Brain pericyte (primary cell): ENCODE measurements at places on chromosomes 11 and 22.

DNA sequence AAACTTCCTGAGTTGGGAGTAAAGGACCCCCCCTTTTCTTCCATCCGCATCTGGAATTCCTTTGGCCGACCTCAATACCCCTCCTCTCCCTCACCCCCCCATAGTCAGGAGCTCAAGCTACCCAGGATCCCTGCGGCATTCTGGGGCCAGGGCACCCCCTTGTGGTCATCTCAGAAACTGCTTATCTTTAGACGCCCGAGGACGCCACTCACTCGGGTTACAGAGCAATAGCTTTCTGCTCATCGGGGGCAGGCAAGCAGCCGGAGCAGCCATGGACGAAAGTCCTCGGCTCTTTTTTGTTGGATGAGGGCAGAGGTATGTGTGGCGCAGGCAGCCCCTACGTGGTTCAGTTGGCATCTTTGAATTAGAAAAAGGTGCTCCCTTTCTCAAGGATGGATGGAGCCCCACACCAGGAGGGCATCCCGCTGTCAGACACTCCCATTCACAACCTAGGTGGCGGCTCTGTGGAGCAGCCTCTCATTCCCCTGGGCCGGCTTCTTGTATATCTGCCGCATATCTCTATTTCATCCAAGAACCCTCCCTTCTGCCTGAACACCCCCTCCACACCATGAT, 2.3 kb downstream of the C1QTNF5 start:
- DNase-seq: no peak

DNA sequence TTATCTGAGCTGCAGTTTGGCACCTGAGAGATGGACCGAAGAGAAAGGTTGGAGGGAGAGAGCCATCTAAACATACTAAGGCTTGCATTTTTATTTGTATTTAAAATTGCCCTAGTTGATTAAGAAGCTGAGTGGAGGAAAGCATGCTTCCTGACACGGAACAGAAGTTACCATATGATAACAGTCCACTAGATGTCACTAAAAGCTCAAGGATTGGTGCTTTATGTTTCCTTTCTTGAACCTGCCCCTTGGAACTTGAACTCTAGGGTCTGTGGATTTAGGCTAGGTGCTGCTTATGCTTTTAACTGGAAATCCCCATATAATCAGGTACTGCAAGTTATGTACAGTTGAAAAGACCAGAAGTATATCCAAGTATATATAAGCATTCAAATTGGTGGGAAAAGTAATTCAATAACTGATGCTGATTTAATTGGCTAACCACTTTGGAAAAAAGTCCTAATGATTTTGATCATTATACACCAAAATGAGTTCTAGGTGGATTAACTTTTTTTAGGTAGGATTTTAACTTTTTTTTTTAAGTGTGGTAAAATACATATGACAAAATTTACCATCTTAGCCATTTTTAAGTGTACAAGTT, 9.5 kb downstream of the RBMXL2 start:
- peak; percentile 20 for DNase-seq

- DNase-seq: no peak
Measured at GRCh38 chr11:67315325-67315909, 12.1 kb downstream of the SSH3 start.

- no peak for DNase-seq
Measured at GRCh38 chr11:99920956-99921355, 766.1 kb upstream of the ARHGAP42 start.

GRCh38 chr11:111871693-111872161, 346 bp upstream of the ALG9 start:
- DNase-seq: no peak

DNA sequence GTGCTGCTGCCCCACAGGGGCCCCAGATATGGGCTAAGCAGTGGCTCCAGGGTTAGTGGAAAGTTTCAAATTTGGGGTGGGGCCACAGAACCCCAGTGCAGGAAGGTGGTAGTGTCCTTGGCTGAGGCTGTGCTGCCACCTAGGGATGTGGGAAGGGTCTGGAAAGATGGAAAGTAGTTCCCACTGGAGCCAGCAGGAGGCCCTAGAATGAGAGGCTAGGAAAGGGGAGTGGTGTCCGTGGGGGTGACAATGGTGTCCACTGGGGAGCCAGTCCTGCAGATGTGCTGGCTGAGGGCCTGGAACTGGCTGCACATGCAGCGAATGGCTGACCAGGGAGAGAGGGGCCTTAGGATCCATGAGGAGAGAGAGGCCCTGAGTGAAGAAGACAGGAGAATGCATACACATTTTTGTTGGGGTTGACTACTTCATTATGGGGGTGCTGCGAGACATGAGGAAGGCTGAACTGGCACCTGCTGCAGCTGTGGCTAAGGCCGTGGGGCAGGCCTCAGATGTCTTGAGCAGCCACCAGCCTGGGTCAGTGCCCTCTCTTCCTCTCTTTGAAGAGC, 21.1 kb downstream of the RFPL3 start:
- DNase-seq: no peak

DNA sequence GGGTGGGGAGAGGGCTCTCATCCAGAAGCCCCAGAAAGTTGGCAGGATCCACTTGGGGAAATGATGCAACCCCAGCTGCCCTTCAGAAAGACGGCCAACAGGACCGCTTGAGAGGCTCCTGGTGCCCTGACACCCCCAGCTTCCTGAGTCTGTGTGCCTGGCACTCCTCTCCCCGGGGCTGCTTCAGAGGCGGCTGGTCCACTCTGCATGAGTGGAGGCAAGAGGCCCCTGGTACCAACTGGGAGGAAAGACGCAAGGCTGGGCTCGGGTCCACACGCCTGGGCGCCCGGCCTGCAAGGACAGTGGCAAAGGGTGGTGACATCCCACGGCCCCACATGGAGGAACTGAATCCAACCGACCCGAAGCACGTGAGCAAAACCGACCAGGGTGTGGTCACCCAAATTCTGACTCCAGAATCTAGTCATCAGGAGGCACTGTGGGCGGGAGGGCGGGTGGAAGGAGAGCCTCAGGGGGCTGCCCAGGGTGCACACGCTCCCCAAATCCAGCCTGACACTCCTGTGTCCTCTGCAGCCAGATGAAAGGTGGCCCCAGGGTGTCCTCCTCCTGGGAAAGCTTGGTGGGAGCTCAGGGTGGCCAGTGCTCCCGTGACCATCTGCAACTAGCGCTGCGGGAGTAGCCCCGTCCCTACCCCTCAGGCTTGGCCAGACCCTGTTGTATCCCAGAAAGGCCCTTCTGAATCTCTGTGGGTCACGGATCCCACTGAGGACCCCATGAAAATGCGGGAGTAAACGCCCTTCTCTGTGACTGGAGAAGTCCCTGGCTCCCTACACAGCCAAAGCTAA, 3.7 kb downstream of the RNH1 start:
- no peak for DNase-seq

DNA sequence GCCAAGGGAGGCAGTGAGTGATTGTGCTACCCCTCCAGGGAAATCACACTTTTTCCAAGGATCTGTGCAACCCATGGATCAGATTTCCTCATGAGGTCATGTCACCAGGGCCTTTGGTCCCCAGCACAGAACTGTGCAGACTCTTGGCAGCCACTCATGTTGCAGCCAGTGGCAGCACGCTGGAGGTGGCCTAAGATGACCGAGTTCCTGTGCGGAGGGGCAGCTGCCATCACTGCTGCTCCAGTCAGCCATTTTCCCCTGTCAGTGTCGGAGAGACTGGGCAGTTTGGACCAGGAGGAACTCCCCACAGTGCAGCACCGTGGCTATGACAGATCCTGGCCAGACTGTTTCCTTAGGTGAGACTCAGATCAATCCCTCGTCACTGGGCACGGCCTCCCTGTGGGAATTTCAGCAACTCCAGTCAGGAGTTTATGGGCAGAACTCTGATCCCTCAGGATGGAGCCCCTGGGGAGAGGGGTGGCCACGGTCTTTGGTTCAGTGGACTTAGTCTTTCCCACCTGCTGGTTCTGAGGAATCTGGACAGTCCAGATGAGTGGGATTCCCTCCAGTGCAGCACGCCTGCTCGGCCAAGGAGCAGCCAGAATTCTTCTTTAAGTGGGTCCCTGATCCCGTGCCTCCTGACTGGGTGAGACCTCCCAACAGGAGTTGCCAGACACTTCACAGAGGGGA, 194.6 kb upstream of the CARD18 start:
- no peak for DNase-seq

DNA sequence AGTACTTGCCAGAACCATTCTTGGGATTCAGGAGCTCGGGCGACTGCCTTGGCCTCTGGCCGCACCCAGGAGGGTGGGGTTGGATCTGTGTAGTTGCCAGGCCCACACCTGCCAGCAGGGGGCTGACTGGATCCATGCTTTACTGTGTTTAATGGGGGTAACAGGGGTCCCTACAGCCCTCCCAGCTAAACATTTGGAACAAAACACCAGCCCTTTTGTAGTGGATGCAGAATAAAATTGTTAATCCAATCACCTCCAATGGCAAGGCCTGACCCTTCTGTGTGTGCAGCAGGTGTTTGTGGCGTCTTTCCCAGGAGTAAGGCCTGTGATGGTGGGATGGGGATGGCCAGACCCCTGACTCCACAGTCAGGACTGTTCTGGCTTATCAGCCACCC, 22.5 kb downstream of the SUN2 start:
- no peak for DNase-seq

- DNase-seq: peak; percentile 64
Measured at GRCh38 chr11:30488304-30488998, 97.7 kb downstream of the MPPED2 start.

DNA sequence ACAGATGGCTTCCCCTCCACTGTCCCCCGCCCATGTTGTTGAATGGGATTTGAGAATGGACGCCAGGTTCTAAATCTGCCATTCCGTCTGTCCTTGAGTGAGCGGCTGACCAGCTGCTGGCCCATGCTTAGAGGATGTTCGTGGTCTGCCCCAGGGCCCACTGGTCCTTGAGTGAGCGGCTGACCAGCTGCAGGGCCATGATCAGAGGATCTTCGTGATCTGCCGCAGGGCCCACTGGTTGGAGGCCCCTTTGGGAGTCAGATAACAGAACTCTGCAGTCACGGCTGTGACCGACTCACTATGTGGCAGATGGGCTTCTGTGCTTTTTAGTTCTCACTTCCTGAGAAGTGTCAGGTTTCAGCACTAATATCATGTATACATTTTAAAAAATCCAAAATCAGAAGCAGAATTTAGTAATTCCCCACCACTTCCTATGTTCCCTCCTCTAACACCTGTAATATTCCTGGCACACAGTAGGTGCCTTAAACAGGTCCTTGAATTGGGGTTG, 54.1 kb downstream of the MICAL3 start:
- no peak for DNase-seq

- no peak for DNase-seq
Measured at GRCh38 chr11:2744166-2744565, 44.4 kb upstream of the KCNQ1OT1 start.

DNA sequence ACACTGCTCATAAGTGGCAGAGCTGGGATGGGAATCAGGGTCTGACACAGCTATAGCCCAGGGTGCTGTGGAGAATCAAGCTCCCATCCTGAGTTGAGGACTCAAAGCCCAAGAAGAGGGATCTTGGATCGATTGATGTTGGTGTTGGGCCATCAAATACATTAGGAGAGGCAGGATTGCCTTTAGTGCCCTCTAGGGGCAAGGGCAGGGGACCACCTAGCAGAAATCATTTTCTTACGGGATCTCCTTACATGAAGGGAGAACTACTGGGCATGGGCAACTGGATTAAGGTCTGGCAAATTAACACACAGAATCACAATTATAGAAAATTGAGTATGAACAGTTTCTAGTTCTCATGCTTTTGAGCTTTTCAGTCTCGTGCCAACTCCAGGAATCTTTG, 24.9 kb upstream of the EMSY start:
- DNase-seq: no peak

DNA sequence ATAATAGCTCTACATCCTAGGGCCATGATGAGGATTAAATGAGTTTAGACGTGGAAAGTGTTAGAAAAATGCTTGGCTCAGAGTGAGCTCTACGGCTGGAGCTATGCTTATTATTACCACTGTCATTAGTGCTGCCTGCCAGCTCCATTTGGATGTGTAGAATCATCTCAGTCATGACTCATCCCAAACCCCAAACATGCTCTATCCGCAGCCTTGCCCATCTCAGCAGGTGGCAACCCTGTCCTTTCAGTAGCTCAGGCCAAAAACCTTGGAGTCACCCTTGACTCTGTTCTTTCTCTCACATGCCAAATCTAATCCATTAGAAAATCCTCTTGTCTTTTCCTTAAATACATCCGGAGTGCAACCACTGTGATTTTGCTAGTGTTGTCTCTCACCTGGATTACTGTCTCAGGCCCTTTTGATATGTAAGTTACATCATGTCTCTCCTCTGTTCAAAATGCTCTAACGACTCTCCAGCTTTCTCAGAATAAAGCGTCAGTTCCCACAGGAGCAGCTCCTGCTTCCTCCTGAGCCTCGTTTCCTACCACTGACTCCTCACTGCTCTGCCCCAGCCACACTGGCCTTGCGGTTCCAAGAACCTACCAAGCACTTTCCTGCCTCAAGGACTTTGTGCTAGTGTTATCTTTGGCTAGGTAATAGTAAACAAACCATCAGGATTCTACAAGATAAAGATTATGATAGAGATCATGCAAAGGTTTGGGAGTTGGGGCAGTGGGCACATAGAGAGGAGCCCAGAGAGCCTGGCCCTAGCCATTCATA, 10.5 kb upstream of the CHRM1 start:
- DNase-seq: no peak

DNA sequence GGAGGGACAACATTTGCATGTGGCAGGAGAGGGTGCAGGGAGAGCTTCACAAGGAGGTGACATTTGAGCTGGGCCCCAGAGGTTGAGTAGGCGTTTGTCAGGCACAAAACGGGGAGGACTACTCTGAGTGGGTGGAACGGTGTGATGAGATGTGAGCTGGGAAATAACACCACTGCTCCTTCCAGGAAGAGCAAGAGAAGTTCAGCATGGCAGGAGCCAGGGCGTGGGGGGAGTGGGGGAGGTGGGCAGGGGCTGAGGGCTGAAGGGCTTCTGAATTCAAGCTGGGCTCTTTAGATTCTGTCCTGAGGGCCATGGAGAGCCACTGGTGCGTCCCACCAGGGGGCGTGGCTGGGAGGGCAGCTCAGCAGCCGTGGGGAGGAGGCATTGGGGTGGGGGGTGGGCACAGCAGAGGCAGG, 54.2 kb downstream of the OTOG start:
- DNase-seq: no peak
